NCI-H2081 (cell line): ENCODE measurements at places on chromosomes 5 and 9.

- DNase-seq = no peak
Observed at GRCh38 chr9:127828262-127829031, 25.8 kb downstream of the FPGS start.

DNA sequence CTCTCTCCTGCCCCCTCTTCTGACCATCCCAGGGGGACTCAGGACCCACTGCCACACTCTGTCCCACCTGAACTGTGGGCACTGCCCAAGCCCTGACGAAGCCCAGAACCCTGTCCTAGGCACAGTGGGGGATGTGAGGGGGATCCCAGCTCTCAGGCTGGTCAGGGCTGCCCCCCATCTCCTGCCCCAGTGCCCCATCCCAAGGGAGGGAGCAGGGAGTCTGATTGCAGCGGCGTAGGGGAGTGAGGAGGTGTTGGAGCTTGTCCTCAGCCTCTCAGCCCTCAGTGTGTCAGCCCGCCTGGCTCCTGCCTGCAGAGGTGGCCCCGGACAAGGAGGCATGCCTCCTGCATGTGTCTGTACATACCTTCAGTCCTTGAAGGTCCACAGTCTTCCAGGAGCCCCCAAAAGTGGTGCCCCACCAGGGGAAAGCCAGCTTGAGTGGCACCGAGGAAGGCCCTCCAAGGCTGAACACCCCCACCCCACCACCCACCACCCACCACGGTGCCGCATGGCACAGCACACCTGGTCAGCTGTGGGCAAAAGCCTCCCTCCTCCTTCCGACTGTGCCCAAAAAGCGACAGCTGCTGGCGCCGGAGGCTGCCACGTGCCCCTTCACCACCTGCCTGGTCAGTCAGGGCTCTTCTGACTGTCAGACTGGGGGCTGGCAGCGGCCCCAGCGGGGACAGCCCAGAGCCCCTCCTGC, 930 bp downstream of the SARDH start:
- DNase-seq = peak; percentile 53

DNA sequence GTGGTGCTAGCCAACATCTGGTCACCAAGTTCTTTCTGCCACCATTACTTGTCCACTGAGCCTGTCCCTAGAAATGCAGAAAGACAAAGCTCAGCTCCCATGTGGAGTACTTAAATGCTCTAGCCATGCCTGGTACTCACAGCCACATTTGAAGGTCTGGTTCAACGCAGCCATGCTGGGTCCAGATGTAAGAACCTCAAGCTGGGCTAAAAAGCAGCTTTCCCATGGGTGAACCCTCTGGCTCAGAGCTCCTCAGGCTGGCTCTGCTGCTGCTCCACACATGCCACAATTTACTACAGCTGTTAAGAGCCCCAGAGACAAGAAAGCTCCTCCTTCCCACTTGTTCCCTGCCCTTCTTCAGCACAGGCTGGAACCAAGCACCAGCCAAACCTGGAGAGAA, 97.1 kb upstream of the LRRTM2 start:
- DNase-seq = no peak

DNA sequence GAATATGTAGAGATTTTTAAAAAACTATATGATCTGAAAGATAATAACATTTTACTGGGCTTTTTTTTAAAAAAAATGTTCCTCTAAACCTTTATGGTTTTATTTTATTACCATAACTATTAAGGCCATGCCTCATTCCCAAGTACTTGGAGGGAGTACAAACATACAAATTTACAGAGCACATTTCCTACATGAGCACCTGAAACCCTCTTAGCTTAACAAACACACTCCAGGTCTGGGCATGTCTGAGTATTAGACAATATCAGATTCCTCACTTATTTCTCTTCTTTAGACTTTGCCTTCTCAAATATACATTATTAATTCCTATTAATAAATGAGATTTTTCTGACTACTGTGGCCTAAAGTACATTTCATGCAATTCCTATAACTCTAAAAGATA, 319.2 kb downstream of the SLCO4C1 start:
- DNase-seq = no peak

GRCh38 chr5:143274952-143275351, 128.5 kb downstream of the NR3C1 start:
- DNase-seq = no peak

- no peak for DNase-seq
Observed at GRCh38 chr5:141825241-141825671, 53.0 kb downstream of the PCDH1 start.

DNA sequence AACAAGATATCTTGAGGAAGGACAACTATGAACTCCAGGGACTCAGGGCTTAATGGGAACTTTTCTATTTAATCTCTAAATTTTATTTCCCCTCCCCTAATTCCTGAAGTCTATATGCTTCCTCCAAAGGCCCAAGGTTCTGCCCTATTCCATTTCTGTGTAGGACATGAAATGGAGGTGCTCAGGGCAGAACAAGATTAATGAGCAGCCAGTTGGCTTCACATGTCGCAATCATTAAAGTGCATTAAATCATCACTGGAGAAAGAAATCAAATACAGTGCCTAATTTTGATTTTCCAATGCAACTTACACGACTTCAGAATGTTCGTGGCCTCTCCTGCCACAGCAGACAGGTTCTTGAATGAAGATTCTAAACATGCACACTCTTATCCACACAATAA, 862.1 kb downstream of the PTPRD start:
- DNase-seq = no peak

DNA sequence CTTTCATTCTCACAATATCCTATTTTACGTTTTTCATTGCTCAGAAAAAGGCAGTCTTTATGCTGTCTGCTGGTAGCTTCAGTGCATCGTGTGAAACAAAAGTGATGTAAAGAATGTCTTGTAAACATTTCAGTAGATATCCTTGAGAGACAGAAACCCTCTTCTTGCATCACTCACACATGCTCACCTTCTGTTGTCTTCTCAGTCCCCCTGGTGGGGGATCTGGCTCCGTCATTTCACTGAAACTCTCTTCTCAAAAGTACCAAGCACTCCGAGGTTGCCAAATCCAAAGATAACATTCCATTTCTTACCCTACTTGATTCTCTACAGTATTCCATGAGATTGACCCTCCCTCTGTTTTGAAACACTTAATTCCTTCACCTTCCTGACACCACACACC, 46.1 kb upstream of the PCA3 start:
- no peak for DNase-seq

DNA sequence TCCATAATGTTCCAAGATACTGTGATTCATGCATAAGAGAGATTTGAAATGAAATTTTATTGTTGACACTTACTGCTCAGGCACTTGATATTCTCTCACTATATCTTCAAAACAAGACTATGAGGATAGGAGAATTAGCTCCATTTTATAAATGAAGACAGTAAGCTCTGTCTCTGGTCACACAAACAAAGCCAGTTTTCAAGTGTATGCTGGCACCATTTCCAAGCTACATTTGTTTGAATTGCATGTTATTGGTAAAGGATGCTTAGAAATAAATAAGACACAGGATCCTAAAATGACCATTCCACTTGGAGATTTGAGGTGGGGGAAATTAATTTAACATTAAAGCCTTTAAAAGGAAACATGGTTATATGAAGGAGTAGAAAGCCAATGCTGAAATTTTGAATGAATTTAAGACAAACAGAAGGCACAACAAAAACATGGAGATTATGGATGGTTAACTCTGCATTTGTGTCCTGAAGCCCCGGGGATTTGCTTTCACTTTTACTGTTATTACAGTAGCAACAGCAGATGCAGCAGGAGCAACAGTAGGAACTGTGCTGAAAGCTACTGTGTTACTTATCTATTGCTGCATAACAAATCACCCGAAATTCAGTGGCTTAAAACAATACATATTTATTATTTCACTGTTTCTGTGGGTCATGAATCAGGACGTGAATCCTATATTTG, 79.7 kb upstream of the ASTN2 start:
- DNase-seq = peak; percentile 16
